HT-29 (cell line): ENCODE measurements at places on chromosomes 16 and 17. TPM values are rescaled to one million over a fixed set of nuclear protein-coding genes. Genes with fewer than 3 reads are reported as not detected.

GRCh38 chr17:29256735-29257466, 10.2 kb downstream of the CRYBA1 start:
- DNase-seq, result no peak

GRCh38 chr16:86854626-86855294, 276.4 kb downstream of the FOXL1 start:
- no peak for DNase-seq

GRCh38 chr17:7843536-7844291, 9.7 kb downstream of the KDM6B start:
- DNase-seq, result peak; percentile 80

DNA sequence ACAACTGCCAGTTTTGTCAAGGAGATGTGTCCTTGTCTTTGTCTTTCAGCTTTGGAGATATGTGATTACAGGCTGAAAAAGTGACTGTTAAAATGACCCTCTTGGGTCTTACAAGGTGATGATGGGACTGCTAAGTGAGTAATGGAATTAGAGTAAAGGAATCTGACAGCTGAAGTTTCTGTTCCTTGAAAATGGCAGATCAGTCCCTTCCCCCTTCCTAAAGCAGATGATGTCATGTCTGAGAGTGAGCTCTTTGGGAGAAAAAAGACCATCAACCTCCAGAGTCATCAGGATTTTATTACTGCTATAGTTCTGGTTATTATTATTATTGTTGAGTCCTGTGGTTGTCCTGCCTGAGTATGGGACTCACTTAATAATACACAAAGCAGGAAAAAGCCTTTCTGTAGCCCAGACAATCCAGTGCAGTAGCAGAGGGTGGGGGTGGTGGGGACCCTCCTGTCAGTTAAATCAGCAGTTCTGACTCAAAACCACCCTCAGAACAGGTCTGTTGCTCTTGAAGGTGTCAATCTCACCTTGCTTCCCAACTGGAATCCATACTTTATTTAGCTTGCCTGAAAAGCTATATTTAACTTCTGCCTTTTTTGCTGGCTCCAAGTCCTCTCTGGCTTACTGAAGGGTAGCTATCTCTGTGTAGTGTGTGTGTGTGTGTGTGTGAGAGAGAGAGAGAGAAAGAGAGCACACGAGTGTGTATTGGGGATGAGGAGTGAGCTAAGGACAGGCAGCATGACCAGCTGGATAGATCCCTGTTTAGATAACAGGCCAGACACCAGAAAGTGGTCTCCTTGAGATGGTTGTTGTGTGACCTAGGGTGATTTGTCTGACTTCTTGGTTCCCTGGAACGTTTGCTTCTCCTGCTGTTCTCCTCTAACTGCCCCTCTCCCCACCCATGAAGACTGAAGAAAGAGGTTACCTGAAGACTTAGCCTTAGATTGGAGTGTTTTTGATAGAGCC, 4.9 kb downstream of the HROB start:
- DNase-seq, result no peak

DNA sequence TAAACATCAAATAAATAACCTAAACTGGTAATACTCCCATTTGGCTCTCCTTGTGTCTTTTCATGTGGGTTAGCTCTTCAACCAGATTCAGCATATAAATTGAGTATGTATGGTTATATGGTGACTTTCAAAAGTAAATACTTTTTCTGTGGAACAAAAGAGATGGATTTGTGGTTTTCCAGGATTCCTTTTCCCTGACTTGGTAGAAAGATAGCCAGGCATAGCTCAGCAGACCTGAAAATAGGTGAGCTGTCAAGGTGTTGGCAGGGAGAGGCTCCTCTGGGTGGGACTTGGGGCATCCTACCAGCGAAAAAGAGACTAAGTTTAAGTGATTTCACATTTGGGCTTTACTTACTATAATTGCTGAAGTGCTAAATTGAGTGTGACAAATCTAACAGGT, 80.3 kb downstream of the FTO start:
- peak; percentile 25 for DNase-seq

DNA sequence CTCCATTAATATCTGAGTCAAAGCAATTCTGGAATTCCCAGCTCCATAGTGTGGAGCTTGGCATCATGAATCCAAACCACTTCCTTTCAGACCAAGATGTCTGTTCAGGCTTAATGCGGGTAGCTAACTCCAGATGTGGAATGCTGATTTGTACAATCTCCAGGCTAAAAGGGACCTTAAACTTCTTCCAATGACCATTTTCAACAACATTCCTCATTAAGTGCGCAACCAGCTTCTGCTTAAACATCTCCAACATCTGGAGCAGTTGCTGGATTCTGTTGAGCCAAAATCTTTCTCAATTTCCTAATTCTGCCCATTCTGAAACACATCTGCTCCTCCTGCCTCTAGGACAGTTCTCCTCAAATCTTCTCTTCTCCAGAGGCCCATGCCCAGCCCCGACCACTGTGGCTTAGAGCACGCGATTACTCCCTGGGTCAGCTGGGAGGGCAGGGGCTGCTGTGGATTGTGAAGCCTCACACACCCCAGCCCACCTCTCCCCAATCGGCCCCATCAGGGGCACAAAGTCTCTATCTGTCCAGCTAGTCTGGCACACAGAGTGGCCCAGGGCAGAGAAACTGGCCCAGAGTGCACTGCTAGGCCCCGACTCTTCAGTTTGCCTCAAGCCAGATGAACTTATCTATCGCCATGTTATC, 36.2 kb downstream of the ASPA start:
- DNase-seq, result no peak

DNA sequence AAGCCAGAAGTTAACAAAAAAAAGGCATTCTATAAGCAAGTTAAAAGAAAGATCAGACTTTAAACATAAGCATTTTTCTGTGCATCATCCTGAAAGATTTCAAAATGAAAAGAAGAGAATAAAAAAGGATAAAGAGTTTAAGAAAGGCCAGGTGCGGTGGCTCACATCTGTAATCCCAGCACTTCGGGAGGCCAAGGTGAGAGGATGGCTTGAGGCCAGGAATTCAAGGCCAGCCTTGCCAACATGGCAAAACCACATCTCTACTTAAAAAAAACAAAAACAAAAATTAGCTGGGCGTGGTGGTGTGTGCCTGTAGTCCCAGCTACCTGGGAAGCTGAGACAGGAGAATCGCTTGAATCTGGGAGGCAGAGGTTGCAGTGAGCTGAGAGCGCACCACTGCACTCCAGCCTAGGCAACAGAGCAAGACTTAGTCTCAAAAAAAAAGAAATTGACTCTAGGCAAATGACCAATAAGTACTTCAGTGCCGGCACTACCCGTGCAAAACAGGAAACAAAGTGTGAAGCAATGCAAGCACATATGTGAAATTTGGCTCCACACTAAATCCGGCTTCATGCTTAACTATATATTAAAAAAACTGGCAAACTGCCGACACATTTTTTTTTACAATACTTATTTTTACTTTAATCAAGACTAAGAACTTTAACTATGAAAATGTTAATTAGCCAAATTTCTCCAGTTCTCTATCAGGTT, 83.2 kb upstream of the C17orf78 start:
- no peak for DNase-seq

GRCh38 chr16:80692270-80692669, 112.1 kb downstream of the CDYL2 start:
- no peak for DNase-seq

The WFDC1 gene
- total RNA-seq, result not detected in 2 replicates

The KRTAP4-6 gene
- total RNA-seq, result not detected in 2 replicates

The CBLN1 gene
- total RNA-seq, result 0.39 and 2.5 TPM in 2 replicates

The P2RX5 gene
- 0.23 TPM in 1 of 2 replicates, not detected in the other for total RNA-seq

The TBX6 gene
- 2.5 and 3.5 TPM in 2 replicates for total RNA-seq
